ENCODE measurements at places on chromosomes 16 and 17.

GRCh38 chr16:83933885-83934683 is 19.0 kb upstream of the OSGIN1 start:
- no peak for DNase-seq

DNA sequence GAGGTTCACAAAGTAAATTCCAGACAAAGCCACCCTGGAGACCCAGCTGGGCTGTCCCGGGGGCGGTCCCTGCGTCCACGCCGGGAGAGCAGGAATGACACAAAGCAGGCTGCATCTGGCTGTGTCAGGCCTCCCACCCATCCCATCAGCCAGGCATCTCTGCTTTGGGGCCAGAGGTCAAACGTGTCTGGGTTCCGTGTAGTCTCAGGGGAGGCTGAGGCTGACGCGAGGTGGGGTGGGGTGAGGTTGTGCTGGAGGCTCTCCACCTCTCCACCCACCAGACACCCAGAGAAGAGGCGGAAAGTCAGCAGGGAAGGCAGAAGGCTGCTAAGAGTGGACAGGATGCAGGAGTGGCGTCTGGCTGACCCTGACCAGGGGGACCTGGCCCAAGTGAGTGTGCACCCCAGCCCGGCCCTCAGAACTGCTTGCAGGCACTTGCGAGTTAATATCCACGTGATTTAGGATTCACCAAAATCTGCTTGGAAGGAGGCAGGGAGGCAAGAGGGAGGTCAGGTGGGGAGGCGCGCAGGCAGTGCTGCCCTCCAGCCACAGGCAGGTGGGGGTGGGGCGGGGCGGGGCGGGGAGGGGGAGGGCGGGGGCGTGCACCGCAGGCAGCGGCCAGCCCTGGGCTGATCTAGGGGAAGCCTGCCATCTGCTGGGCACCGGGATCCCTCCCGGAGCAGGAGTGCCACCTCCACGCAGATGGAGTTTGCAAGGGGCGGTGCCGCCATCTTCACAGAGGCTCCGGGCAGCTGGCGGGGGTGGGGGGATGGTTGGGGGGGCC is 44.3 kb downstream of the TBC1D16 start:
- DNase-seq = peak; percentile 89

DNA sequence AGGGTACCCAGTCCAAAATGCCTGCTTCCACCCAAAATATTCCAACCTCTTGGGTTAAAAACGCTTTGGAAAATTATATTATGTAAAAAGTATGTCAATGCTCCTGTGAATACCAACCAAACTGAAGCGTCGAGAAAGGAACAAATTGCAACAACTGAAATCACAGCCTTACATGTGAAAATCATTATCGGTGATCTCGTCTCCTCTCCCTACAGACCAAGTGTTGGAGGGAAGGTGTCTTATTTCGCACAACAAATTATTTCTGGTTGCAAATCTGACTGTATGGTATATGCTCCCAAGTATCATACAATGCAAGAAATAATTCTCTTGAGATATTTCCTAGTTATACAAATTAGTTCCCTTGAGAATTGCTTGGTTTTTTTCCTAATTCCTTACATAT is 89.3 kb upstream of the CDYL2 start:
- no peak for DNase-seq

- no peak for DNase-seq
These were observed 261 bp upstream of the B4GALNT2 start for GRCh38 chr17:49132317-49132698.

DNA sequence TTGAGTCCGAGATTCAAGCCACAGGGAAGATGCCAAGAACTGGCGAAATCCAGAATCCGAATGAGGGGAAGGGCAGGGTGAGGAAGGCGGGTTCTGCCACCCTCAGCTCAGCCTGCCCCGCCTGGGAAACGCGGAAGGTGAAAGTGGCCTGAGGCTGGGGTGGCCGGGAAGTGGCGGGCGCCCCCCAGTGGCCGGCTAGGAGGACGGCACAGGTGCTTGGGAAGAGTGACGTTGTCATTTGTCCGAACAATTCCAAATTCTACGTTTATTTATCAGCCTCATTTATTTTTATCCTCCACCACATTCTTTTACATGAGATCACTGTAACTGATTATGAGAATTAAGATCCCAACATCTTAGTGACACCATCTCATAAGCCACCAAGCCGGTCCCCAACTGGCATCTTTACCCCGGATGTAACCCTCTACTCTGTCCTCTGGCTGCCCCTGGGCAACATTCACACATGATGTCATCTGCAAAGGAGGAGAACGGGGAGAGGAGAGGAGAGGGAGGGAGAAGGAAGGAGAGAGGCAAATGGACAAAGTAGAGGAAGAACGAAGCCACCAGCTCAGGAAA is 21.3 kb downstream of the SRCIN1 start:
- peak; percentile 62 for DNase-seq

Measured in CD4-positive, alpha-beta T cell treated with Interleukin-17A for 1 hour (primary cell).